Stomach (tissue), 19 donors: ENCODE measurements at places on chromosomes 16 and 17. TPM values are rescaled to one million over a fixed set of nuclear protein-coding genes. Genes with fewer than 3 reads are reported as not detected.
A peak's percentile ranks its signal among the peaks of the same experiment; 100 is the strongest.

DNA sequence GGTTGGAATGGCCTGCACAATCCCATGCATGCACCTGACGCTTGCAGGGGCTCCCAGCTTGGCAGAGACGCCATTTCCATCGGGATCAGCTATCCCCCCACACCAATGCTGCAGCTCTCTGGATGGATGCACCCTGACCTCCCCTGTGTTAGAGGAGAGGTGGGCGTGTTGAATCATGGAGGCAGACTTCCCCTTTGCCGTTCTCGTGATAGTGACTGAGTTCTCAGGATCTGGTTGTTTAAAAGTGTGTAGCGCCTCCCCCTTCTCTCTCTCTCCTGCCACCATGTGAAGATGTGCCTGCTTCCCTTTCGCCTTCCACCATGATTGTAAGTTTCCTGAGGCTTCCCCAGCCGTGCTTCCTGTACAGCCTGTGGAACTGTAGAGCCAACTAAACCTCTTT, 17.8 kb upstream of the KCNH6 start:
- no peak for DNase-seq

GRCh38 chr17:69516225-69516624, 101.7 kb downstream of the MAP2K6 start:
- no peak for DNase-seq

Gene ZG16
- 33.6 TPM for total RNA-seq

GRCh38 chr16:87560428-87561199, 41.7 kb upstream of the JPH3 start:
- no peak for DNase-seq

DNA sequence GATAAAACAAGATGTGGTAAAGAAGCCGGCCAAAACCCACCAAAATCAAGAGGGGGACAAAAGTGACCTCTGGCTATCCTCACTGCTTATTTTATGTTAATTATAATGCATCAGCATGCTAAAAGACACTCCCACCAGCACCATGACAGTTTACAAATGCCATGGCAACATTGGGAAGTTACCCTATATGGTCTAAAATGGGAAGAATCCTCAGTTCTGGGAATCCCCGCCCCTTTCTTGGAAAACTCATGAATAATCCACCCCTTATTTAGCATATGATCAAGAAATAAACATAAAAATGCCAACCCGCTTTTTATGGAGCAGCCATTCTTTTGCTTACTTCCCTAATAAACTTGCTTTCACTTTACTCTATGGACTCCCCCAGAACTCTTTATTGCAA, 25.6 kb downstream of the CMTR2 start:
- DNase-seq = no peak

Gene C16orf89
- total RNA-seq = 11.3 TPM

DNA sequence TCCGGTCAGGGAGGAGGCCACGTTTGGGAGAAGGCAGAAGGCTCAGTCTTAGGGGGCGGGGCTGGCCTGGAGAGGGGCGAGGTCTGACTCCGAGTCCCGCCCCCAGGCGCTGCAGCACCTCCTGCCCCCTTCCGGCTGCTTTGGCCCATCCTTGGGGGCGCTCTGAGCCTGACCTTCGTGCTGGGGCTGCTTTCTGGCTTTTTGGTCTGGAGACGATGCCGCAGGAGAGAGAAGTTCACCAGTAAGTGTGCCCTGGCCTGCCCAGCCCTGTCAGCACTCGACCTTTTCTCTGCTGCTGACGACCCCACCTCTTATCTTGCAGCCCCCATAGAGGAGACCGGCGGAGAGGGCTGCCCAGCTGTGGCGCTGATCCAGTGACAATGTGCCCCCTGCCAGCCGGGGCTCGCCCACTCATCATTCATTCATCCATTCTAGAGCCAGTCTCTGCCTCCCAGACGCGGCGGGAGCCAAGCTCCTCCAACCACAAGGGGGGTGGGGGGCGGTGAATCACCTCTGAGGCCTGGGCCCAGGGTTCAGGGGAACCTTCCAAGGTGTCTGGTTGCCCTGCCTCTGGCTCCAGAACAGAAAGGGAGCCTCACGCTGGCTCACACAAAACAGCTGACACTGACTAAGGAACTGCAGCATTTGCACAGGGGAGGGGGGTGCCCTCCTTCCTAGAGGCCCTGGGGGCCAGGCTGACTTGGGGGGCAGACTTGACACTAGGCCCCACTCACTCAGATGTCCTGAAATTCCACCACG, 1.5 kb downstream of the TNFRSF12A start:
- peak; percentile 80 for DNase-seq

- no peak for DNase-seq
Observed at GRCh38 chr17:28567604-28568003, 3.7 kb downstream of the PIGS start.

DNA sequence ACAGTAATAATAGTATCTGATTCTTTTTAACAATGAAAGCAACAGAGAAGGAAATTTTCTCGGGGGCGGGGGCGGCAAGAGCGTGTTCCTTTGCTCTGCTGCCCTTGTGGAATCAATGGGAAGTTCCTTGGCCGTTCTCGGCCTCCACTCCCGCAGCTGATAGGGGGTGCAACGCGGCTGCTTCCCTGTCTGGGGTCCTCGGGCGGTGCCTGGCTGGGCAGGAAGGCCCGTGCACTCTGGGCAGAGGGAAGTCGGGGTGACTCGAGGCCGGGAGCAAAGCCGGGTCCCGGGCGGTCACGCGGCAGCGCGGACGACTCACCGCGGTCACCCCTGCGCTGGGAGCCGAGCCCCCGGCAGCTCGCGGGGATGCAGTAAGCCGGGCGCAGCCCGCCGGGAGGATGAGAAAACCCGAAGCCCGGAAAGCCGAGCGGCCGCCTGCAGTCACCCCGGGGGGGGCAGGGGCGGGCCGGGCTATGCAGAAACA, 2.5 kb downstream of the TUBB3 start:
- no peak for DNase-seq

GRCh38 chr16:78118469-78119025, 19.1 kb downstream of the WWOX start:
- DNase-seq = no peak

GRCh38 chr17:39848600-39848999, 15.5 kb downstream of the IKZF3 start:
- DNase-seq = peak; percentile 34

DNA sequence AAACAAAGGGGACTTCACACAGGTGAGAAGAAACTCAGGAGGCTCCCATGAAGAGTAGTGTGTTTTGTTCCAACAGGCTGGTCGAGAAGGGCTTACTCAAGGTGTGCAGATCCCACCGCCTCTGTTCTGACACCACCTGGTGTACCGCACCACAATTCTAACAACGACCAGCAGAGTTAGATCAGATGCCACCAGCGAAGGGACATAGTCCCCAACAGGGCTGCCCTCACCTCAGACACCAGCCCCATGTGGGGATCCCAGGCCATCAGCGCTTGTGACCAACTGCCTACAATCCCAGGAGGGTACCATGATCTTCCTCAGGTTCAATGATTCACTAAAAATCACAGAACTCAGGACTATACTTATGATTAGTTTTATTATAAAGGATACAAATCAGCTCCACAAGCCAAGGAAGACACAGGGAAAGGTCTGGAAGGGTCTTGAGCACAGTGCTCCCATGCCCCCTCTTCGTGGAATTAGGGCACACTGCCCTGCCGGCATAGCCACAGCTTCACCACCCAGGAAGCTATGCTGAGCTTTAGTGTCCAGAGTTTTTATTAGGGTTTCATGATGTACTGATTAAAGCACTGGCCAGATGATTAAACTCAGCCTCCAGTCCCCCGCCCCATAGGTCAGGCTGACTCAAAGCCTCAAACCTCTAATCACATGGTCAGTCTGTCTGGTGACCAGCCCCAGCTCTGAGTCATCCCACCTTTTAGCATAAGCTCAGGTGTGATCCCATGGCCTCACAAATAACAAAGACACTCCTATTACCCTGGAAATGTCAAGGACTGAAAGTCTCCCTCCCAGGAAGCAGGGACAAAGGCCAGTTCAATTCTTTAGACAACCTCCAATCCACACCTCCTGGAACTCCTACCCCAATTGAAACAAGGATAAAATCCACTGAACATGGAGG, 26.0 kb downstream of the TRIM25 start:
- DNase-seq = no peak

- DNase-seq = no peak
Observed at GRCh38 chr16:212999-213398, 16.2 kb downstream of the LUC7L start.

DNA sequence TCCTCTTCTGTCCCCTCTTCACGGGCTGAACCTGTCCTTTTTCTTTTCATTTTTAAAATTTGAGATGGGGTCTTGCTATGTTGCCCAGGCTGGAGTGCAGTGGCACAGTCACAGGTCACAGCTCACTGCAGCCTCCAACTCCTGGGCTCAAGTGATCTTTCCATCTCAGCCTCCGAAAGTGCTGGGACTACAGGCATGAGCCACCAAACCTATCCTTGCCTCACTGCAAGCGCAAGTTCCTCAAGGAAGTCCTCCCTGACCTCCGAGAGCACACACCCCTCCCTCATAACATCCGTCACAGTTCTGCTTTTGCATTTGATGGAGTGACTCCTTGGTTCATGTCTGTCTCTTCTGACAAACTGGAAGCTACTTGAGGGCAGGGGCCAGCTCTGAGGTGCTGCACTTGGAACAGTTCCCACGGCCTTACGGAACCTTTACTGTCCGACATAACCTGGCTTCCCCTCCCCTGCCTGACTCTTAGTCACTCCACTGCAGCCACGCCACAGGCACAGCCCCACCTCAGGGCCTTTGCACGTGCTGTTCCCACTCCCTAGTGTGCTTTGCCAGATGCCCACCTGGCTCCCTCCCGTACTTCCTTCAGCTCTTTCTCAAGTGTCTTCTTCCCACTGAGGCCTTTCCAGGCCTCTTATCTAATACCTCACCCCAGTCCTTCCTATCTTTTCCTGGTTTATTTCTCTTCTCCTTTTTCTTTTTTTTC, 4.4 kb downstream of the TBX6 start:
- DNase-seq = peak; percentile 27

Gene SLC52A1
- not detected for total RNA-seq

DNA sequence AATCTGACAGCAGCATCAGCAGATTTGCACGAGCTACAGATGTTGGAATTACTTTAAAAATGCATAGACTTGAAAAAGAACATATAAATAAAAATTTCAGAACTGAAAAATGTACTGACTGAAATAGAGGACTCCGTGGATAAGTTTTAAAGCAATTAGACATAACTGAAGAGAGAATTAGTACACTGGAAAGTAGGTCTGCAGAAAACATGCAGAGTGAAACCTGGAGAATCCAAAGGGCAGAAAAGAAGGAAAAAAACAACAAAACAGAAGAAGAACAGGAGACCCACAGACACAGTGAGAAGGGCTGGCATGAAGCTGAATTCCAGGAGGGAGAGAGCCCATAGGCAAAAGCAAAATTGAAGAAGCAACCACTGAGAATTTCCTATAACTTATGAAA, 57.2 kb upstream of the ENPP7 start:
- DNase-seq = no peak

Gene CFAP97D1
- not detected for total RNA-seq

Gene FLCN
- 42.2 TPM for total RNA-seq

DNA sequence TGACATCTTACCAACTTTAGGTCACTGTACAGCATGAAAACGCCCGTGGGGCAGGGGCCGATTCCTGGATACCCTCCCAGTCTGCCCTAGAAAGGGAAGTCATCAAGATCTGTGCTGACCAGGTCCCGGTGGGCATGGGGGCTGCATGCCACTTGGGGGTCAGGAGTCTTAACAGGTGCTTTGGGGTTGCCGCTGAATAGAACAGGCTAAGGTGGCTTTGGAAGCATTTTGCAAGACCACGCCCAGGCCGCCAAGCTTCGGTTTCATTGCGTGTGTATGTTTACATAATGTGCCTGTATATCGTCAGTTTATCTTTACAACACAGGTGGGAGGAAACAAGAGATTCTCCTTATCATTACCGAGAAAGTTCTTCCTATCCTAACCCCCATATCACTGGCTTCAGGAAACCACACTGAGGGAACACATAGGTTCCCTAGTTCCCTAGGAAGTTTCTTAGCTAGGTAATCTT, 13.3 kb upstream of the USP36 start:
- peak; percentile 46 for DNase-seq

DNA sequence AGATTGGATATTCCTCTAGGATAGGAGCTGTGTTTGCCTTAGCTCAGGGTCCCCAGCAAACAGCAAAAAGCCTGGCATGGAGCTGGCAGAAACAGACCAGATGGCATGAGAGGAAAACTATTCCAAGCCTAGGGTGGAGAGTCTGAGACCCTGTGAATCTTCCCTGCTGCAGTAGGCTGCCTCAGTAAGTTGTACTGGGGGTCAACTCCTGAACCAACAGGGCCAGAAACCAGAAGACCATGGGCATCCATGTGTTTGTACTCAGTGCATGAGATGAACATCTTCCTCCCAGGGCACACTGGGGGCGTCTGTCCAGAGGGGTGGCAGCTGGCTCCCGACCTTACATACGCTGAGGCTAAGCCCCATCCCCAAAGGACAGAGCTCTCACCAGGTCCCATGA, 214.4 kb downstream of the C16orf78 start:
- DNase-seq = peak; percentile 5

DNA sequence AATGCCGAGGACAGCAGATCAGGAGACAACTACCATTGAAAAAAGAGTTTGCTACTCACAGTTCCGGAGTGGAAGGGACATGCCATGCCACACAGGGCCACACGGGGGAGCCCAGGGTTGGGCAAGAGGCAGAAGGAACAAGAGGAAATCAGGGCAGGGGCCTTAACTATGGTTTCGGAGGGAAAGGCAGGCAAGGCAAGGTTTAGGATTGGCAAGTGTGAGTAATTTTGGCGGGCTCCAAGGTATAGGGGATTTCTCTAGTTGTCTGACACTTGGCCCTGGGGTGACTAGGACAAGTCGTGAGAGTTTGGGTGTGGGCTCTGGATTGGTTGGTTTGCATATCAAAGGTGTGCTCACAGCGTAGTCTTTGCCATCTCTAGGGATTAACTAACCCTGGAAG, 27.0 kb upstream of the NTN1 start:
- DNase-seq = peak; percentile 78

DNA sequence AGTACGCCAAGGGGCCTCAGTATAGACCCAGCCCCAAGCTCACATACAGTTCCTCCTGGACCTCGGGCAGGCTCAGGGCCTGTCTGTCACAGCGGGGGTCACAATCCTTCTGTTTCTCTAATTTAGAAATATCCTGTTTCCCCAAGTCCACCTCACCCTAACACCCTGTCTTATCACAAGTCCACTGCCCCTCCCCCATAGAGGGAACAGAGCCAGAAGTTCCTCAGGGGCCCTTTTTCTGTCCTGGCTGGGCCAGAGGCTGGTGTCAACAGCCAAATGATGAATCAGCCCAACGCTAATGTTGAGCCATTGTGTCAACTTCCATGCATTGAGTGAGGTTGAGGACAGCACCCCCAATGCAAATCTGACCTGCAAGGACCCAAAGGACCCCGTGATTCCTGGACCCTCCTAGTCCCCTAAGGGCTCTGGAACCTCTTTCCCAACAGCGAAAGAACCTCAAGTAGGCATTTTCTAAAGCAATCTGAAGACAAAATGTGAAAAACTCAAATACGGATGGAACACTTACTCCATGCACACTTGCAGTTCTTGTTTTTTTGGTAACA, 58.6 kb downstream of the PECAM1 start:
- no peak for DNase-seq

Gene ACSM3
- total RNA-seq = 5.8 TPM

DNA sequence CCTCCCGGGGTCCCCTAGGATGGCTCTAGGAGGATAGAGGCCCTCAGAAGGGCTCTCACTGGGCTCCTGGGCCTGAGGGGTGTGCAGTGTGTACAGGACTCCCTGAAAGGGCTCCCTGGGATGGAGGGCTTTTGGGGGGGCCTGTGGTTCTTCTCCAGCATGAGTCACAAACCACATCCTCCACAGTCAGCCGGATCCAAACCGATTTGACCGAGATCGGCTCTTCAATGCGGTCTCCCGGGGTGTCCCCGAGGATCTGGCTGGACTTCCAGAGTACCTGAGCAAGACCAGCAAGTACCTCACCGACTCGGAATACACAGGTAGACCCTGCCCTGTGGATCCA, 4.5 kb downstream of the TRPV2 start:
- DNase-seq = no peak

- no peak for DNase-seq
Observed at GRCh38 chr17:76845541-76846017, 22.6 kb upstream of the MGAT5B start.
